ENCODE measurements at places on chromosomes 16 and 17.

- DNase-seq = no peak
Measured at GRCh38 chr16:64449506-64449905, 672.4 kb downstream of the CDH11 start.

DNA sequence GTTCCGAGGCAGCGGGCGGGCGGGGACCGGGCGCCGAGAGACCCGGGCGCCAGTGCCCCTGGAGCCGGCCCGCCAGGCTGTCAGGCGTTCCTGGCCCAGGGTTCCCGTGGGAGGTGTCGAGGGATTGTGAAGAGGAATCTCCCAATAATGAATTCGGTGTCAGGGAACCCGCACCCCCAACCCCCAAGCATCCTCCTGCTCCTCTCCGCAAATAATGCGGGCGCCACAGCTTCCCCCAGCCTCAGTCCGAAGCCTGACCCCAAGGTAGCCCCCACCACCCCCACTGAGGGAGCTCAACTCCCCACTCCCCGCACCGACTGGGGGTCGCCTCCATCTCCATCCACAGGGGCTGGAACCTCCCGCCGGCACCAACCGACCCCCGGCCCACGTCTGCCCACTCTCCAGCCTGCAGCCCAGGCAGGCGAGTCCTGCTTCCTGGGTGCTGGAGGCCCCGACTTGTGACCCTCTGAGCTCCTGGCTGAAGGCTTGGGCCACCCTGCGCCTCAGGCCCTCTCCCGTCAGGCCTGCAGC, 641 bp upstream of the CASKIN1 start:
- no peak for DNase-seq

DNA sequence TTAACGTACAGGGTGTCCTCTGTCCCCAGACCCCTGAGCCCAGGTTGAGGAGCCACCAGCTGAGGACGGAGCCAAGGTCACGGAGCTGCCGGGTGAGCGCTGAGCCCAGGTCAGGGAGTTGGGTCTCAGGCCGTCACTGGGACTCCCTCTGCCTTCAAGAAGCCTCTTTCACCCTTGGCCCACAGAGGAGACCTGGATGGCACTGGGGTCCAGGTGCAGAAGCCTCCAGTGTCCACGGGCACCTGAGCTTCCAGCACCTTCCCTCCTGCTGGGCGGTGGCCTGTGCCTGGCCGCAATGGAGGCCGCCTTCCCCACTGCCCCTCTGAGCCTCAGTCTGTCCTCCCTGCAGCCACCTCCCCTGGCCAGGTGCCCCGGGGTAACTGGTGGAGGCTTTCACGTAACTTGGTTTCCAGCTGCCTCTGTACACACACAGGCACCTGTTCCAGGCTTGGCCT, 31.6 kb upstream of the CDH15 start:
- DNase-seq = no peak

DNA sequence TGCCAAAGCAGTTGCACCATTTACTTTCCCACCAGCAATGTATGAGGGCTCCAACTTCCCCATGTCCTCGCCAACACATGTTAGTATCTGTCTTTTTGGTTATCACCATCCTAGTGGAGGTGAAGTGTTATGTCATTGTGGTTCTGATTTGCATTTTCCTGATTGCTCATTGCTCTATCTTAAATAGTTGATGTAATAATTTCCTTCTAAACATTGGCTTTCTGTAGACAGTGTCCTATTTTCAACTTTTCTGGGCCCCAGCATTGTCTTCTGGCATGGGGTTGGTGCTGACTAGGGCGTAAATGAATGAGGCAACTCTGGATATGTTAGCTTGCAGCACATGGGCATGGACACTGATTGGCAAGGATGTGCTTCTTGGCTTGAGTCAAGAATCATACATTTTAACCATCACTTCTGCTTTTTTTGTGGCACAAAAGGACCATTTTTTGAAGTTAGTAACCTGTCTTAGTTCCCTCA, 25.1 kb downstream of the PLCG2 start:
- no peak for DNase-seq

- DNase-seq = no peak
Measured at GRCh38 chr17:18009609-18010420, 29.2 kb downstream of the ATPAF2 start.

DNA sequence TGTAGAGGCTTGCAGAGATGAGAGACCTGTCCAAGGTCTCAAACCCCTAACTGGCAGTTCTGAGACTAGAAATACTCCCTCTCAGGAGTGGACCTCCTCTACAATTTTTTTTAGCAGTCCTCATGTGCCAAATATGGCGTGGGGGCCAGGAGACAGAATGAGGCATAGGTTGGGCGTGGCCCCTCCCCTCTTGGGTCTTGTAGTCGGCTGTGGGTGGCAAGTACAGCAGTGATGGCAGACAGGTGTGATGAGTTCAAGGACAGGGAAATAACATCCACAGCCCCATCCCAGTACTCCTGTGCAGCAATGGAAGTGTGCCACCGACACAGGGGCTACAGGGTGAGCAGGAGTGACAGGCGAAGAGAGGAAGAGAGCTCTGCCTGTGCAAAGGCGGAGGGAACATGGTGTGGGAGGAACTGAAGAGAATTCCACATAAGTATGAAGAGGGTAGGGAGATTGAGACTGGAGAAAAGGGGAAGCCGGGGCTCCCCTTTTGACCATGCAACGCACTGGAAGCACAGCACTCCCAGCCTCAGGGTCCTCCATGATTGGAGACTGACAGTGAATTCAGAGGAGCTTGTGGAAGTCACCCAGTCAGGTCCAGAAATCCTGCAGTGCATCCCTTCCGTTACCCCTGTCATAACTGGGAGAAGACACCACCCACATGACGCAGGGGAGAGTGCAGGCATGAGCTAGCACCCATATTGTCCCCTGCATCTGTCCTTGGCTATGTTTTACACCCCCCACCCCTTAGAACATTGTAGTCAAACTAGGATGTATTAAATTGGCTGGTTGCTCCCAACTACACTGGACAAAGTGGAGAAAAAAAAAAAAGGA, 14.8 kb upstream of the CETP start:
- DNase-seq = no peak

- DNase-seq = no peak
Measured at GRCh38 chr17:60293580-60294335, 98.2 kb downstream of the USP32 start.

- peak; percentile 61 for DNase-seq
Measured at GRCh38 chr17:40309031-40309948, at the start of gene RARA. RARA (plus strand) TSS chr17:40309180; CDS start chr17:40331219, 22,039 bp downstream.

- no peak for DNase-seq
Measured at GRCh38 chr17:28365487-28365886, 488 bp upstream of the SEBOX start.

GRCh38 chr17:54544249-54544648, 356.4 kb upstream of the TOM1L1 start:
- no peak for DNase-seq

DNA sequence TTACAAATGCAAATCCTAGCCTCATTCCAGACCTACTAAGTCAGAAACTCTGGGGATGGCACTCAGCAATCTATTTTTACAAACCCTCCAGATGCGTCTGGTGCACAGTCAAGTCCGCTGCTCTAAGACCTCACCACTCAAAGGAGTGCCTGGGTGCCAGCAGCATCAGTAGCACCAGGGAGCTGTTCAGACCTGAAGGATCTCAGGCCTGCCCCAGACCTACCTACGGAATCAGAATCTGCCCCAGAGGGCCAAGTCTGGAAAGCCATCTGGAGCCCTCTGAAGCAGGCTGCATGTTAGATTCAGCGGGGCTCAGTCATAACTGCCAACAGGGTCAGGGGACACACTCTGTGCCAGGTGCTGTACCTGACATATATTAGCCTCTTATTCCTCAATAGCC, 17.6 kb downstream of the MEOX1 start:
- DNase-seq = no peak

- DNase-seq = no peak
Measured at GRCh38 chr17:3796822-3797170, 4.2 kb downstream of the ITGAE start.

- DNase-seq = peak; percentile 69
Measured at GRCh38 chr17:29613352-29613837, 9.3 kb downstream of the CORO6 start.

GRCh38 chr17:43759836-43760235, 1.2 kb upstream of the SOST start:
- no peak for DNase-seq

DNA sequence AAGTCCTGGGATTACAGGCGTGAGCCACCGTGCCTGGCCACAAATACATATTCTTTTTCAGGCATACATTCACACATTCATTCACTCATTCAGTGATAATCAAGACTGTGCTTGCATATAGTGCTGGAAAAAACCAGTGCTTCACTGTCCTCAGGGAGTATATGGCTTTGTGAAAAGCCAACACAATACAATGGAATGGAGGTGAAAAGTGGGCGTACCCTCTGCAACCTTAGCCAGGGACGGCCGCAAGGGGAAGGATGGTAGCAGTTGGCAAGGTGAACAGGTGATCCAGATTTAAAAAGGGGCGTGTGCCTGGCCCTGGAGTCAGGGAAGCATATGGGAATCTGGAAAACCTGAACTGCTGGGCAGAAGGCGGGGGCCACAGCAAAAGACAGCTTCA, 18.1 kb upstream of the GAN start:
- no peak for DNase-seq

DNA sequence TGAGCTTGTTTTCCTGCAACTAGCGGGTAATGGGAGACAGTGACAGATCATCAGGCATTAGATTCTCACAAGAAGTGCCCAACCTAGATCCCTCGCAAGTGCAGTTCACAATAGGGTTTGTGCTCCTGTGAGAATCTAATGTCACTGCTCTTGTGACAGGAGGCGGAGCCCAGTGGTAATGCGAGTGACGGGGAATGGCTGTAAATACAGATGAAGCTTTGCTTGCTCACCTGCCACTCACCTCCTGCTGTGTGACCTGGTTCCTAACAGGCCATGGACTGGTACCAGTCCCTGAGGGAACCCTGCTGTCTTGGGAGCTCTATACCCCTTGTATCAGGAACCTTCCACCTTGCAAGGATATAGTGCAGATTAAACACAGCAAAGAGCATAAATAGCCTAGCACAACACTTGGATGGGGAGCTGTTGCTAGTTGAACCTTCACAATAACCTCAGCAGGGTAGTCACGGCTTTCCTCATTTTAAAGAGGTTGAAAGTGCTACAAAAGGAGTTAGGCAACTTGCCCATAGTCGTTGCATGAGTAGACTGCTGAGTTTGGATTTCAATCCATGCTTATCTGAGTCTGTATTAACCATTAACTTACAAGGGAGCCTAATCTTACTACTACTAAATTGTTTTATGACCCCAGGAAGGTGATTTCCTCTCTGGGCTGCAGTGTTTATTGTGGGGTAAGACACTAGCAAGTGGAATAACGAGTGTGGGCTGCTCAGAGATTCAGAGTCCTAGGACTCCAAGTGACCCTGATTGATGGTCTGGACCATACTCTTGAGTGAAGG, 156.6 kb upstream of the ZFHX3 start:
- no peak for DNase-seq

GRCh38 chr16:10871157-10871991, 5.6 kb upstream of the CIITA start:
- no peak for DNase-seq

DNA sequence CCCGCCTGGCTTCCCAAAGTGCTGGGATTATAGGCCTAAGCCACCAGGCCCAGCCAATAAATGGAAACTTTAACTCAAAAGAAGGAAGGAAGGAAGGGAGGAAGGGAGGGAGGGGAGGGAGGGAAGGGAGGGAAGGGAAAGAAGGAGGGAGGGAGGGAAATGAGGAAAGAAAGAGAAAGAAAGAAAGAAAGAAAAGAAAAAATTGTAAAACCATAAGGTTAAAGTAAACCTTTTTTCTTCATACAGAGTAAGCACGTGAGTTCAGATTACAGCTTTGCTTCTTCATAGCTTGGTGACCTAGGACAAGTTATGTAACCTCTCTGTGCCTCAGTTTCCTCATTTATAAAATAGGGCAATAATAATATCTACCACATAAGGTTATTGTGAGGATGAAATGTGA, 26.0 kb downstream of the LRRC37B start:
- DNase-seq = no peak

- DNase-seq = no peak
Measured at GRCh38 chr16:50584033-50584722, 36.0 kb downstream of the NKD1 start.

GRCh38 chr16:84308120-84308519, 13.4 kb downstream of the WFDC1 start:
- no peak for DNase-seq

GRCh38 chr17:8072729-8073461, 14.6 kb downstream of the ALOX12B start:
- DNase-seq = no peak

GRCh38 chr17:32319548-32319905, 22.4 kb downstream of the C17orf75 start:
- DNase-seq = peak; percentile 6

DNA sequence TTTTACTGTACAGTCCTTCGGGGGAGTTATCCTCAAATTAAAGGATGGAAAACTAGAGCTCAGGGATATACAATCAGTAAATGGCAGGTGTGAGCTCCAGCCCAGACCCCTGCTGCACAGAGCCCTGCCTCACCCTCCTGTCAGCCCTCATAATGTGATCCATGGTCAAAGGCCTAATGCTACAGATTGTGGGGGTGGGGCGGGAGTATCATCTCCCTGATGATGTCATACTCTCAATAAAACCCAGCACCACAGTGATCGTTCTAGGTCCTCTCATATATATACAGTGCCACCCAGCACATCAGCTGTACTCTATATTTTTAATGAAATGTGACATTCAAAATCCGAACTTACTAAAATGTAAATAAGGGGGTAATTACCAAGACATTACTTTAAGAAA, 61.5 kb downstream of the SLC39A11 start:
- no peak for DNase-seq

GRCh38 chr16:47460711-47461597, at the start of the genes ITFG1 and PHKB:
ITFG1 (minus strand) TSS chr16:47461063; CDS start chr16:47461045, 18 bp downstream.
PHKB (plus strand) TSS chr16:47461331; CDS start chr16:47461351, 20 bp downstream.
- DNase-seq = peak; percentile 4

DNA sequence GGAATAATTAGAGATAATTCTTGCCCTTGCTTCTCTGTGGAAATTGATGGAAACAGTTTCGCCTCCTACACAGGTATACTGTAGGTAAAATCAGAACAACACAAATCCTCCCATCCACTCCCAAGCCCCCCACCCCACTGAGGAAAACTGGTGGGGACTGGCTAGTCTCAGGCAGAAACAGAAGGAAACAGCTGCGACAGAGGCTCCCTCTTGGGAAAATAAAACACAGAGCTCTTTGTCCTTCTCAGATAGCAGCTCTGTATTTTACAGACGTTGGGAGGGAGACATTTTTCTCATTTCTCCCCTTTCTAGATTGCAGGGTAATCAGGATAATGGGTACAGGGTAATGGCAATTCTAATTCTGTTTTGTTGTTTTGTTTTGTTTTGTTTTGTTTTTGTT, 1.1 kb downstream of the SLFN13 start:
- DNase-seq = no peak

GRCh38 chr16:24440306-24440705, 99.1 kb upstream of the RBBP6 start:
- DNase-seq = no peak

Data from cerebellar nuclear complex (tissue), 1 donor.